ENCODE measurements at places on chromosomes 2 and 18. TPM values are rescaled to one million over a fixed set of nuclear protein-coding genes. Genes with fewer than 3 reads are reported as not detected.

GRCh38 chr2:219350710-219351221 is 18.2 kb upstream of the RESP18 start:
- no peak for DNase-seq

Gene ALPG
- not detected for polyA plus RNA-seq

DNA sequence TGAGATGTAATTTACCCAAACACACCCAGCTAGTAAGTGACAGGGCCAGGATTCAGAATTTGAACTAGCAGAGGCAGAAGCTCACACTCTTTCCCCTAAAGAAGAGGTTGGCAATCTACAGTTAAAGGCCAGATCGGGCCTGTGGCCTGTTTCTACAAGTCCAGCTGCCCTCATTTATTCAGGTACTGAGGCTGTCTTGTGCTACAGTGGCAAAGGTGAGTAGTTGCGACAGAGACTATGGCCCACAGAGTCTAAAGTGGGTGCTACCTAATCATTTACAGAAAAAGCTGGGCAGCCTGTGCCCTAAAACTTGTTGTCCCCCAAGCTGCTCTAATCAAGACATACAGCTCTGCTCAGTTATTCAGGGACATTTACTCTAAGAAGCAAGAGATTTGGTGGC is 86.8 kb downstream of the RTN4 start:
- peak; percentile 22 for DNase-seq

GRCh38 chr2:147657086-147658000 is 187.5 kb upstream of the ACVR2A start:
- DNase-seq = no peak

DNA sequence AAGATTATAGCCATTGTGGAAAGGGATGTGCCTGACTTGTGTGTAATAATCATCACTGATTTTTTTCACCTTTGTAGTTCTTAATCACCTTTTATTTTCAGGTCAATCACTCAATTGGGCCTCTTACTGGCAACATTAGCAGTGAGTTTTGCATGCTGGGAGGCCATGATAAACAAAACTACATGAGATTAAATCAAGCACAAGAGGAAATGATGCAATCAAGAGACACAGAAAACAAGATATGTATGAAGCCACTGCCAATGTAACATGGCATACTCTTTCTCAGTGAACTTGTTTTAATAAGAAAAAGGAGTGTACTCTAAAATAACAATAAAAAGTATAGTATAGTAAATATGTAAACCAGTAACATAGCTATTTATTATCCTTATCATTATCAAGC is 69.9 kb upstream of the FSIP2 start:
- no peak for DNase-seq

DNA sequence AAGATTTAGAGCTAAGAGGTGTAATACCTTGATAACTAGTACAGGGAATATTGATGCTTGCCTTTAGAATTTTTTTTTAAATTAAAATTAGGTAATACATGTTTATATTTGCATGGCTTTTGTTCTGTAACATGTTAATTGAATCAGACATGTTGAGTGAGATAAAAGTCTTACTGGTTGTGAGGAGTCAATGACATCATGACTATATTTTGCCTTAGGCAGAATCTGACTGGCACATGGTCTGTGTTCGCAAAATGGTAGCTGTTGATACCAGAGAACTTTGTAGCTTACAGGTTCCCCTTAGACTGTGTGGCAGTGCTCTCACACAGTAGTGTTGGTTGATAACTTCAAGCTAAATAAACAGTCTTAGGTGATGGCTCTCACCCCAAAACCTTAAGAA is 199.7 kb downstream of the PTPRM start:
- DNase-seq = no peak

DNA sequence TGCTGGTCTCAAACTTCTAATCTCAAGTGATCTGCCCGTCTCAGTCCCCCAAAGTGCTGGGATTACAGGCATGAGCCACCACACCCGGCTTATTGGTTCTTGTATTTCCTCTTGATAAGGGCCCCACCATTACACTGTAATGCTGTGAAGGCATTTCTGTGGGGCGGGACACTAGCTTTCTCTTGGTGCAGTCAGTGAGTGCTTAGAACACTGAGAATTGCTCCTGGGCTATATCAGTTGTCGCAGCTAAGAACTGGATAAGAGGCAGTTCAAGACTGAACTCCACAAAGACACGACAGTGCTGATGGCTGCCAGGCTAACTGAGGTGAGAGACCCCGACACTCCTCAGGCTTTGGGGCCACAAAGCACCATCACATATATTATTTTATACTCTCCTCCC is 2.1 kb downstream of the KHK start:
- peak; percentile 85 for DNase-seq

Gene TTC21B
- 4.1 TPM for polyA plus RNA-seq

GRCh38 chr18:31645411-31645810 is 39.0 kb downstream of the B4GALT6 start:
- DNase-seq = no peak

- no peak for DNase-seq
Measured at GRCh38 chr18:68984342-68984741, 186.5 kb downstream of the CCDC102B start.

DNA sequence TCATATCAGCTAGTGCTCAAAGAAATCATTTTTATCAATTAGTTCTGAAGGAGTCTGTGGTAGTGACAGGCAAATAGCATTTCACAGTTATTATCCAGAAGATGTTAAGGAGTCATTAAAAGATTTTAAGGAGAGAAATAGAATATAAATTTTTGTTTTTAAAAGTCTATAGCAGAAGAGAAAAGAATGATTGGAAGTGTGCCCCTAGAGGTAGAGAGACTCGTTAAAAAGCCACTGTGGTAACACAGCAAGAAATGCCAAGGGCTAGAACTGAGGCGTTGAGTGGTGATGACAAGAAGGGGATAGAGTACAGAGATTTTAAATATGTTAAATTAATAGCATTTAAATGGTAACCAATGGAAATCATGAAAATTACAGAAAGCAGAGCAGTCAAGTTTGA is 78.3 kb downstream of the VWC2L start:
- no peak for DNase-seq

DNA sequence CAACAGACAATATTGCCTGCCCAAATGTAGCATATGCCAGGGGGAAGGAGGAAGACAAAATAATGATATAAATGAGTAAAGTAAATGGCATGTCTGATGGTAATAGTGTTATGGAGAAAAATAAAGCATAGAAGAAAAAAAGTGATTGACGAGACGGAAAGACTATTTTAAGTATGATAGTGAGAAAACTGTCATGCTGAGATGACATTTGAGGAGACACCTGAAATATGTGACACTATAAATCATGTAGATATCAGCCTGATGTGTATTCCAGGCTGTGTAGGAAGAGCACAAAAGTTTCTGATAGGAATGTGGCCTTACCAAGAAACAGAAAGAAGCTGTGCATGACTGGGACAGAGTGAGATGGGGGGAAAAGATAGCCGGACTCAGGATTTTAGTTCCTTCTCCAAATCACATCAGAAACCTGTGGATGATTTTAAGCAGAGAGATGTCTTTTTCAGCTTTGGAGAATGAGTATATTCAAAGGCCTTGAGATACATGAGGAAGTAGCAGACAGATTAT is 387.3 kb upstream of the SYT4 start:
- DNase-seq = no peak

Gene NPHP1
- 0.67 TPM for polyA plus RNA-seq

DNA sequence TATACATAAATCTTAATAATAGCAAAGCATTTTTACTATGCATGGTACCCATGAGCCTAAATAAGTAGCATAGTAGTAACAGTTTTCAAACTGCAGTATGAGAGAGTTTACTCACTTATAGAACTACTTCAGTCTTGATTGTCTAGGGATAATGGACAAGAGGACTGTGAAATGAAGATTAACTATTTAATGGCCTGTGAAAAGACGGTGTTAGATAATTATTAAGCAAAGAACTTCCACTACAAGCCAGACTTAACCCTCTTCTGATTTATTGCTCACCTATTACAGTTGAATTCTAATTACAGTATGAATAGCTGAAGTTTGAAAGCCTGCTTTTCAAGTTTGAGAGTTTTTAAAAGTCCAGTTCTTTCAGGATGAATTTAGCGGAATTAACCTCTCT is 18.9 kb downstream of the PIK3C3 start:
- DNase-seq = no peak

DNA sequence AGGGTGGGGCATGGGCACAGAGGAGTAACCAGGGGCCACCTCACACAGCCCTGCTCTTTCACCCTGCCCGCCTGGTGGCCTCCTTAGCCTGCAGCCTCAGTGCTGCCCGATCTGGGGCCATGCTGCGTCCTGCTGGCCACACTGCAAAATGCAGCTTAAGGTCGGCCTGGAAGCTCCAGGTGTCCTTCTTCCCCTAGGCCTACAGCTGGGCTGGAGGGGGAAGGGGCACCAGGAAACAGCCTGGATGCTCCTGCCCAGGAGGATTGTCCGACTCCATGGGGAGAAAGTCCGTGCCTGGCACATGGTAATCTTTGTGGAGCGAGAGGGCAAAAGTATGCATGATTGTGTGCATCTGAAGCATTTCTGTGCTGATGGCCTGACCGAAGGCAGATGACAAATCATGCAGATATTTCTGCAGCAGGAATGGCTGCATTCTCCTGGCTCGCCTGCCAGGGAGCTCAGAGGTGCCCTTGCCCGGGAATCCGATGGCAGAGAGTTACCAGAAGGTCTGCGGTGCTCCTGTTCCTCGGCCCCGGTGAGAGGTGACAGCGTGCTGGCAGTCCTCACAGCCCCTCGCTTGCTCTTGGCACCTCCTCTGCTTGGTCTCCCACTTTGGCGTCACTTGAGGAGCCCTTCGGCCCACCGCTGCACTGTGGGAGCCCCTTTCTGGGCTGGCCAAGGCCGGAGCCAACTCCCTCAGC is 12.8 kb upstream of the ALPP start:
- peak; percentile 32 for DNase-seq

Gene SCN9A
- polyA plus RNA-seq = 2.1 TPM

Gene CRYBA2
- 5.4 TPM for polyA plus RNA-seq

GRCh38 chr2:29130295-29130694 is 15.1 kb downstream of the CLIP4 start:
- peak; percentile 11 for DNase-seq

GRCh38 chr2:100616841-100617390 is 54.1 kb downstream of the PDCL3 start:
- no peak for DNase-seq

- no peak for DNase-seq
Measured at GRCh38 chr2:151973901-151974199, 125.0 kb downstream of the CACNB4 start.

GRCh38 chr18:54742659-54743604 is 85.3 kb upstream of the RAB27B start:
- DNase-seq = no peak

Gene CYS1
- 14.8 TPM for polyA plus RNA-seq

Gene FAM98A
- 14.8 TPM for polyA plus RNA-seq

Gene ROCK1
- polyA plus RNA-seq = 6.8 TPM

Gene SERPINB3
- polyA plus RNA-seq = not detected

DNA sequence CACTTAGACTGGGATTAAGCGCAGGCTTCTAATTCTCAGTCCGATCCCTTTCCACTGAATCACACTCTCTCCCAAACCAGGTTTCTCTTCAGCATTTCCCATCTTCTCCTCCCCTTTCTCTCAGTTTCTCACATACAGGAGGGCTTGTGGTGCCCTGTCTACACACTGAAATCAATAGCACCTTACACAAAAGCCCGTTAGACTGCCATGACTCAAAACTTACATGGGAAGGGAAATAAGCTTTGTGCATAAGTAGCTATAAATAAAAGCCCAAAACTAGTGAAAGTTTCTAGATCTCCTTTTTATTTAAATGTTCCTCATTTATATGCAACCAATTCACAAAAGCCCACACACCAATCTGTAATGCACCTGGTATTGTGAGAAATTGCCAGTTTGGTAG is 318.4 kb downstream of the TXNL1 start:
- DNase-seq = no peak

- no peak for DNase-seq
Measured at GRCh38 chr2:111221701-111222100, 101.0 kb downstream of the BCL2L11 start.

GRCh38 chr18:12595571-12596255 is 62.2 kb downstream of the SPIRE1 start:
- DNase-seq = no peak

- DNase-seq = no peak
Measured at GRCh38 chr2:54595999-54596902, 127.2 kb upstream of the EML6 start.

- no peak for DNase-seq
Measured at GRCh38 chr2:42516418-42516901, 22.7 kb upstream of the KCNG3 start.

DNA sequence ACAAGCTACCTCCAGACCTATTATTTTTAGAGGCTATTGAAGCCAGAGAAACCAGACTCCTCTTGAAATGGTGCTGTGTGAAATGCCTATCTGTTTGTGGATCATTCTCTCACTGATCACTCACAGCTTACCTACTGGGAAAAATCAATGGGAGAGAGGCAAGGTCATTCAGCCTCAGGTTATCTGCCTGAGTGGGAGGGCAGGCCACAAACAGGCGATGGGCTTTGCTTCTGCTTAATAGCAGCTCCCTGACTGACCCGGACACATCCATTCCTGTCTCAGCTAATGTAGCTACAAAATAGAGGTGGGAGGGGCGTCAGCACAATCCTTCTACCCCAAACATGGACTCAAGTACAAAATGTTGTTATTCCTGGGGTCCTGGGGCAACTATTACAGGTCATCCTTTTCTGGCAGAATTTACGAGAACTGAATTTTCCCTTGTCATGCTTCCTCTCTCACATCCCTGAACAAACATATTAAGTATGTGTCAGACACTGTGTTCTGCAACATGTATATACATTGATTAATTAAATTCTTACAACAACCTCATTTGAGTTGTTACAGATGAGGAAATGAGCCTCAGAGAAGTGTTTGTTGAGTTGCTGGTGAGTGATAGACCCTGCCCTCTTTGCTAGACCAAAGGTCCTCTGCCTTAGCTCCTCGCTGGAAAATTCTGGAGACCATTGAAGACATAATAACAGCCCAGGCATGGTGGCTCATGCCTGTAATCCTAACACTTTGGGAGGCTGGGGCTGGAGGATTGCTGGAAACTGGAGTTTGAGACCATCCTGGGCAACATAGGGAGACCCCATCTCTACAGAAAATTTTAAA is 60.5 kb downstream of the CDK15 start:
- peak; percentile 48 for DNase-seq

DNA sequence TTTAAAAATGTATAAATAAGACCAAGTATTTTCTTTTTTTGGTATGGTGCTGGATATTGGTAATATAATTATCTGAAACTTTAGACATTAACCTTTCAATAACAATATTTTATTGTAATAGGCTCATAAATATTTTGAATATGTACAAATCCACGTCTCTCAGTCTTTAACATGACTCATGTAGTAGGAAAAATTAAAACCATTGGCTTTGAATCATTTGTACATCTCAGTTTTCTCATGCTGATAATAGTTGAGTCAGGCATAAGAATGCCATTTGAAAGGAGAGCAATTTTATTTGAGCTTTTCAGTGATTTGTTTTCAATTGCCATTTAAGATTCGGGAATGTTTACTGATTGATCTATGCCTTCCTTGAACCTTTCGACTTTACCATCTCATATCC is 364.8 kb downstream of the TGIF1 start:
- no peak for DNase-seq

- DNase-seq = no peak
Measured at GRCh38 chr2:41032715-41033114, 580.8 kb upstream of the SLC8A1 start.

Gene ANKRD30BL
- polyA plus RNA-seq = not detected

- no peak for DNase-seq
Measured at GRCh38 chr2:16288371-16289112, 348.2 kb downstream of the MYCN start.
